ENCODE measurements at places on chromosomes 6 and 20.

- no peak for DNase-seq
Measured at GRCh38 chr6:89518352-89519055, 85.6 kb downstream of the ANKRD6 start.

DNA sequence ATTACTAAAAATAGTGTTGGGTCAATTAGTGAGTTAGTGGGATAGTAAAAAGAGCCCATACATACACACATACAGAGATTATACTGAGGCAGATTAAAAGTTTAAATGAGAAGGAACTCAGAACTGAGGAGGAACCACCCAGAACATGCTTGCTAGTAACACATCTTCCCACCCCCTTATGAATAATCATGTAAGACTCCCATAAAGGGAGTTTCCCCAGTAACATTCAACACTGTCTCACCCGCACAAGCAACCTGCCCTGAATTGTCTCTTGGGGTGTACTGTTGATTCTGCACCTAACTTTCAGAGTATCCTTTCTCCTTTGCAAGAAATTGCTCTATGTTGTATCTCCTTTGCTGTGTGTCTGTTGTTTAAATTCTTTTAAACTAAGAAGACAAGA is 11.1 kb upstream of the HLA-DQB2 start:
- DNase-seq = no peak

GRCh38 chr6:21970569-21971300 is 326.1 kb downstream of the PRL start:
- no peak for DNase-seq

GRCh38 chr6:2771079-2771478 is 5.9 kb downstream of the WRNIP1 start:
- DNase-seq = no peak

GRCh38 chr20:45067558-45067957 is 33.4 kb downstream of the KCNS1 start:
- peak; percentile 16 for DNase-seq

- peak; percentile 37 for DNase-seq
Measured at GRCh38 chr6:75201901-75202672, 3.8 kb downstream of the COL12A1 start.

DNA sequence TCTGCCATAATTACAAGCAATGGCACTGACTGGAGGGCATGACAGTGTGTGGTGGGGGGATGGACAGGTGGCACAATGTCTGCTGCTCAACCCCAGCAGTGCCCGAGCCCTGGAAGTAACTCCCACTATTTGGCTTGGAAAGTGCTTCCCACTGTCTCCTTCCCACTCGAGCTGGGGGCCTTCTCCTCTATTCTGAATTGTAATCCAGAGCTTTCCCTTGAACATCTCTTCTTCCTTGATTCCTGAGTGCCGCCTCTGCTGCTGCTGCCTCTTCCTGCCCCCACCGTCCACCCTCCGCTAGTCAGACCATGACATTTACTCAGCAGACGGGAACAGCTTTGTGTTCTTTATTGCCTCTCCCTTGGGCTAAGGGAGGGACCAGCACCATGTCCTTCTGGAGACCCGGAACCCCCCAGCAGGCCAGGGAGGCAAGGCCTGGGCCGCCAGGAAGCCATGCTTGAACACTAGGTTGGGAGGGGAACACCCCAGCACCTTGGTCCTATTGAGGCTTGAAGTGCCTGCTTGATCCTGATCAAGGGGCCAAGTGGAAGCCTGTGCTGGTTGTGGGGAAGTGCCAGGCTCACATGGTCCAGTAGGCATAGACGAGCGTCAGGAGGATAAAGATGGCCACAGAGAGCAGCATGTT is 17.0 kb downstream of the CCDC167 start:
- DNase-seq = no peak

Data from fibroblast of pulmonary artery (primary cell).